CMK (cell line): ENCODE measurements at places on chromosomes 13 and 19.

GRCh38 chr19:50686310-50687032 lies 33.1 kb downstream of the SHANK1 start:
- no peak for DNase-seq

DNA sequence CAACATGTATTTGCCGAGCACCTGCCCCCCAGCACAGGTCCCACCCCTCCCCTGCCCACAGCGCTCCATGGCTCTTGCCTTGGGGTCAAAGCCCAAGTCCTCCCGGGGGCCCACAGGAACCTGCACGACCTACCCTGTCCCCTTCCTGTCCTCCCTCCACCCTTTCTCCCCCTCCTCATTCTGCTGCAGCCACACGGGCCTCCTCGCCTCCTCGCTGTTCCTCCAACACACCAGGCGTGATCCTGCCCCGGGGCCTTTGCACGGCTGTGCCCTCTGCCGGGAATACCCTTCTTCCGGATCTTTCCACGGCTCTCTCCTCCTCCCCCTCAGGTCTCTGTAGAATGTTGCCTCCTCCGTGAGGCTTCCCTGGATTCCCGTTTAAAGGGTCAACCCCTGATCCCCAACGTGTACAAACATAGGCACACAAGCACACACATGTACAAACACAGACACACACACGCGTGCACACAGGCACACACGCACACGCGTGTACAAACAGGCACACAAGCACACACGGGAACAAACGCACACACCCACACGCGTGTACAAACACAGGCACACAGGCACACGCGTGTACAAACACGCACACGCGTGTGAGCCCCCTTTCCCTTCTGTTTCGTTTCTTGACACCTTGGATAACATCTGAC lies 2.8 kb downstream of the MADCAM1 start:
- DNase-seq: no peak

- DNase-seq: no peak
Observed at GRCh38 chr13:90553159-90553558, 794.3 kb upstream of the MIR17HG start.

DNA sequence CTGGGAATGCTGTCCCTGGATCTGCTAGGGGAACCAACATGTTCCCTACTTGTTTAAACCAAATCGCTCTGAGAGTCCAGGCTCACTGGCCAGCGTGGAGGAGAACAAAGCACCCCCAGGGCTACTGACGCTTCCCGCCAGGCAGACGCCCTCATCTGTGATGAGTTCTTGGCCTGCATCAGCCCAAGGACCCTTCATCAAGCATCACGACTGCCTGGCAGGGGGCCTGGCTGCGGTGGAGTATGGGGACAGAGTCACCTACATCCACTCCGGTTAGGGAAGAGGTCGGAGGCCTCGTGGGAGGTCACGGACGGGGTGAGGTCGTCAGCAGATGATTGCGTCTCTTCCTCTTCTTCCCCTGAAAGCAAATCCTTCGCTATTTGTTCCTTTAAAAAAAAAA lies 17.7 kb downstream of the MIER2 start:
- DNase-seq: no peak

DNA sequence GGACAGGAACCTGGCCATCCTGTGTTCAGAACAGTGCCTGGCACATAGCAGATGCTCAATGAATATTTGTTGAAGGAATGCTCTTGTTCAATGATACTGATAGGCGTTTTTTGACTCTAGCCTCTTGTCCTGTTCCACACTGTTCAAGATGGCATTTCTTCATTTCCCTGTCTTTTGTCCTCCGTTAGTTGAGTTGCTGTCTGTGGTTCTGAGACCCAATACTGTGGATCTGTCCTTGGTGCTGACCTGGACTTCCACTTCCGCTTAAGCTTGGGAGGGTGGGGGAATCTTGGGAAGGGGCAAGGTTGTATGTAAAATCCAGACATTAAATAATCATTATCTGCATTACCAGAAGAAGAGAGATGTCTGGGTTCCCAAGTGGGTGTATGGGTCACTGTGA lies 8.3 kb upstream of the KCNN4 start:
- no peak for DNase-seq

DNA sequence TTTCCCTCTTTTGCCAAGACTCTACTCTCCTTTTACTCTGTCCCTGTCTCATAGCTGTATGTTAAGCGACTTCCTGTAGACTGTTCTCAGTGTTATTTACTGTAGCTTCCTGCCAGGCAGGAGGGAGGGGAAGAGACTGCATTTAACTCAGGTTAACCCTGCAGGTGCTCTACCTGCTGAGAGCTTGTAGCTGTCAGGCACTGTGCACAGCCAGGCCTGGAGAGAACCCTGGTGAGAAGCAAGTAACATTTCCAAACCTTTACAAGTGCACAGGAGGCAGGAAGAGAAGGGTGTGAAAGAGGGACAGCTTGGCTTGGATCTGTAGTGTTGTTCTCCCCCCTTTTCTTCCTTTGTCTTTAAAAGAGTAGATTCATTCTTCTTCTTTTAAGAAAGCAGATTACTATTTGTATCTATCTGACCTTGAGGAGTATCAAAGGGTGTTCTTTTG lies 167.1 kb downstream of the LMO7 start:
- DNase-seq: no peak

- no peak for DNase-seq
Observed at GRCh38 chr13:26693749-26694463, 66.7 kb downstream of the GPR12 start.

DNA sequence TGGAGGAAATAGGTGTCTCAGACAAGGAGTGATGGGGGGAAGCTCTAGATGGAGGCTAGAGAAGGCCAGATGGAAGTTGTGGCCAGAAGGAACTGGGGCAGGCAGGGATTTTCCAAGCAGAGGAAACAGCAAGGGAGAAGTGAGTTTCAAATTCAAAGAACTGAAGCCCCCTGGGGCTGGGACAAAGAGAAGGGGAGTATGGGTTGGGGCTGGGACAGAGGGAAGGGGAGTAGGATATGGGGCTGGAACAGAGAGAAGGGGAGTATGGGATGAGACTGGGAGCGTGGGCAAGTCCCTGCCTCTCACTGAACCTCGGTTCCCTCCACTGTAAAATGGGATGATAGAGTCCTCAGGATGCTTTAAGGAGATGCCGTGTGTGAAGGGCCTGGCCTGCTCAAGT lies 1.9 kb upstream of the GTF2F1 start:
- no peak for DNase-seq

- DNase-seq: no peak
Observed at GRCh38 chr19:55578761-55579747, 1.6 kb downstream of the ZNF579 start.

- DNase-seq: no peak
Observed at GRCh38 chr13:104043184-104043583, 977.0 kb upstream of the SLC10A2 start.

- no peak for DNase-seq
Observed at GRCh38 chr19:53308339-53308811, 25.2 kb upstream of the ZNF845 start.

DNA sequence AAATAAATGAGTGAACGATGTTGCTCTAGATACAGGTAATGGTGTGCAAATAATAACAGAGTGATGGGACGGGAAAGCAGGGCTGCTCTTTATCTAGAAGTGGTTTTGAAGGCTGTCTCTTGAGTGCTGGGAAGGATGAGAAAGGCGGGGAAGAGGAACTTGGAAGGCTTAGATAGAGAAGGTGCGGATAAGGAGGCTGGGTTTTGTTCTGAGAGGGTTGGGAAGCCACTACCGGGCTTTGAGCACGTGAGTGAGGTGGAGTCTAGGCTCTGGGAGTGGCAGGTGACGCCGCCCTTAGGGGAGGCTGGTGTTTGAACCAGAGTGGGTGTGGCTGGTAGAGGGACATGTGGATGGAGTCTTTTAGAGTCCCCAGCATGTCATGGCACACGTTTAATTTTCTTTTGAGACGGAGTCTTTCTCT lies 811 bp downstream of the ARMC6 start:
- peak; percentile 68 for DNase-seq

DNA sequence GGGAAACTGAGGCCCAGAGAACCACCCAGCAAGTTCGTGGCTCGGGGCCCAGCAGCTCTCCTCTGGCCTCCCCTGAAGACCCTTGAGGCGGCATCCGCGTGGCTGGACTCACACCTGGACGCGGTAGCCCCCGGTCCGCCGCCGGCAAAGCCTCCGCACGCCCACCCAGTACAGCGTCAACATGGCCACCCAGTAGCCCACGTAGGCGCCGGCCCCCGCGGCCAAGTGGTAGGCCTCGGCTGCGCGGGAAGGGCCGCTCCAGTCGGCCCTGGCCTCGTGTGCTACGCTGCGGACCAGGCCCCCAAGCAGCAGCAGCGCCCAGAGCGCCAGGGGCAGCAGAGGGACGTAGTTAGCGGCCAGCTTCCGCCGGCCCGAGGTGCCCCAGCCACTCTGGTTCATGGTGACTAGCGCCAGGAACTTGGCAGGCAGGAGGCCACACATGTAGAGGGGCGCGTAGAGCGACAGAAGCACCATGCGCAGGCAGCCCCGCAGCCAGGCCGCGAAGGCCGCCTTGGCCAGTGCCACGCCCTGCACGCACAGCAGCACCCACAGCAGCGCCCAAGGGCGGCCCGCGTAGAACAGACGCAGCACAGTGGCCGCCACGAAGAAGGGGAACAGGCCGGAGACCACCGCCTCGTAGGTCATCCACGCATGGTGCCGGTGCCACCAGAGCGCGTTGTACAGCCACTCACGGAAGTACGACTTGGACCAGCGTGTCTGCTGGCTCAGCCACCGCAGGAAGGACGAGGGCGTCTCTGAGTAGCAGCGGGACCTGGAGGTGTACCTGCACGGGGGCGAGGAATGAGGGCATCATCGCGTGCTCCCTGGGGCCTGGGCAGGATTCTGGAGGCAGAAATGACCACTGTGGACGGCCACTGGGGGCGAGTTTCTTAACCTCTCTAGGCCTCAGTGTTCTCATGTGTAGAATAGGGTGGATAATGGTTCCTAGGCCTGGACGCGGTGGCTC lies 10.2 kb downstream of the HAS1 start:
- no peak for DNase-seq

DNA sequence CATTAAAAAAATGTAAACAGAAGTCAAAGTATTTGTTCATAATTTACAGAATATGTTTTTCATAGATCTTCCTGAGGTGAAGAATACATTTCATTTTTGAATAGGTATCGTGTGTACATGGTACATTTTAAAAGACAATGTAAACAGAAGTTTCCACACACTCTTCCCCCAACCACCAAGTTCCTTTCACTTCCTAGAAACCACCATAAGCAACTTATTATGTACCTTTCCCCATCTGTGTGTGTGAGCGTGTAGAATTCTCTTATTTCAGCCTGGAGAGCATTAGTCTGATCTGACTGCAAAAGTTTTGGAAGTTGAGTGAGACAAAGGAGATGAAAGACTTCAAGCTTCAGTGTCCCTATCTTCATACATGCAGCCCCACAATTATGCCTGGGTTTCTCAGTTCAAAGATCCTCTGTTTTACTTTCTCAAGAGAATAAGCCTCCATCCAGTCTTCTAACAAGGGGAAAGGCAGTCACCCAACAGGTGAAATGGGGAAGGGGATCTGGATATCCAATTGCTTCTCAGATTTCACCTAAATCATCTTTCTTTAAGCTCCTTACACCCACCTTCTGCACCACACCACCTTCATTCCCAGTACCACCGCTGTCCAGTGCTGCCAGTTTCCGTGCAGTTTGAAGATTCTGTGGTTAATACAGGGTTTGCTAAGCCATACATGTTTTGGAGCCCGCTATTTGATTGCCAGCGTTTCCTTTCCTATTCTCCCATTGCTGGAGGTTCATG lies 2.1 kb downstream of the TEX30 start:
- DNase-seq: no peak

DNA sequence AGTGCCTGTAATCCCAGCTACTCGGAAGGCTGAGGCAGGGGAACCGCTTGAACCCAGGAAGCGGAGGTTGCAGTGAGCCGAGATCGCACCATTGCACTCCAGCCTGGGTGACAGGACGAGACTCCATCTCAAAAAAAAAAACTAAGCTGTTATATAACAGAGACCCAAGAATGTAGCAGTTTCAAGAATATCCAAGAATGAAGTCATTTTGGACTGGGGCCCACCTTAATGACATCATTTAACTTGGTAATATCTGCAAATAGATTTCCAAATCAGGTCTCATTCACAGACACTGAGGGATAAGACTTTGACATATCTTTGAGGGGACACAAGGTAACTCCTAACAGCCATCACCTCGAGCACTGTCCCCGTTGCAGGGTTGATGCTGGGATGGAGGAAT lies 36.5 kb upstream of the MRI1 start:
- DNase-seq: no peak

- DNase-seq: no peak
Observed at GRCh38 chr13:79851318-79851717, 370.4 kb downstream of the NDFIP2 start.

DNA sequence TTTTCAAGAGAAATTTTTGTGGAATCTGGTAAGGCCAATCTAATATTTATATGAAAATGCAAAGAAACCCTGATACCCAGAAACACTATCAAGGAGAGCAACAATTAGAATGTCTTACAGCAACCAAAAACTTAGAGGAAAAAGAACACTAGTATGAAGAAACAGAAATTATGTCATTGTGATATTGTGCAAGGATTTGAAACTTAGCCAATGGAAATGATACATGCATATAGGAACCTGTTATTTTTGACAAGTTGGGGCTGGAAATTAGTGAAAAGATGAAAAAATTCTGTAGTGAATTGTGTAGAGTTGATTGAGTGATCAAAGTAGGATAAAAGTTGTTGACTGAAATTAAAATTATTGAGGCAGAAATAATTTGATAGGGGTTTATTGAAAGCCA lies 792.6 kb upstream of the SLITRK6 start:
- DNase-seq: no peak

- DNase-seq: no peak
Observed at GRCh38 chr19:36524617-36525016, 3.5 kb downstream of the ZNF260 start.

DNA sequence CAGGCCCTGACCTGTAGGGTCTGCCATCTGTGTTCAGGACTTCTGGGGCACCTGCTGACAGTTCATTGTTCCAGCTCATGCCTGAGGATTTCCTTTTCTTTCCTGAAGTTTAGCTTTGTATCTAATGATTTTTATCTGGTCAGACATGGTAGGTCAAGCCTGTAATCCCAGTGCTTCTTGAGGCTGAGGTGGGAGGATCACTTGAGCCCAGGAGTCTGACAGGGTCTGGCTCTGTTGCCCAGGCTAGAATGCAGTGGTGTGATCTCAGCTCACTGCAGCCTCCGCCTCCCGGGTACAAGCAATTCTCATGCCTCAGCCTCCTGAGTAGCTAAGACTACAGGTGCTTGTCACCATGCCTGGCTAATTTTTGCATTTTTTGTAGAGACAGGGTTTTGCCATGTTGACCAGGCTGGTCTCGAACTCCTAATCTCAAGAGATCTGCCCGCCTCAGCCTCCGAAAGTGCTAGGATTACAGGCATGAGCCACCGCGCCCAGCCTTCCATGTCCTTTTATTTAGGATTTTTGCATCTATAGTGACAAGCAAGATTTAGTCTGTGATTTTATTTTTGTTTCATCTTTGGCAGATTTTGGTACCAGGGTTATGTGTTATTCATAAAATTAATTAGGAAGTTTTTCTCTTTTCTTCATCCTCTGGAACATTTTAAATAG lies 33.2 kb downstream of the CHST8 start:
- DNase-seq: no peak
